ENCODE measurements at places on chromosomes 7 and 10.

DNA sequence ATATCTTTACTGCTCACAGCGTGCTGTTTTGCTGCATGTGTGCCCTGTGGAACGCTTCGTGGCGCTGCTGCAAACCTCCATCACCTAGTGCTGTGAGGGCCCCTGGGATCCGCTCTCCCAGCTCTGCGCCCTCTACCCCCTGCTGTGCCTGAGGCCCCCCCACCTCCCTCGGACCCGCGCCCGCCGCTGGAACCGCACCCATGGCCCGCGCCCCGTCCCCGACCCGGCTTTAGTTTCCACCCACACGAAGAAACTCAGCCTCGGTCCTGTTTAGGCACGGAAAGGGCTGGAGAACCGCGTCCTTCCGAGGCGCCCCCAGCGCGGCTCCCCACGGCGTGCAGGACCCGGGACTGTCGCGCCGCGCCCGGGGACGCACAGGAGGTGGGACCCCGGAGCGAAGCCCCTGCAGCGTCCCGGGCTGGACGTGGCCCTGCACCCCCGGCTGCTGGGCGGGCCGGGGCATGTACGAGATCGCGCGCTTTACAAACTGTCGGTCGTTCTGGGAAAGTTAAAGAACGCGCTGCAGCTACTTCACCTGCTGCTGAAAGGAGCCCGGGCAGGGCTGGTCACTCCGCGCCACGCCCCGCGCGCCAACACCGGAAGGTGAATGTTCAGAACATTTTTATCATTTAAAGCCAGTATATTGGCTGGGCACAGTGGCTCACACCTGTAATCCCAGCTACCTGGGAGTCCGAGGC, 54.3 kb downstream of the BMS1 start:
- DNase-seq = no peak

DNA sequence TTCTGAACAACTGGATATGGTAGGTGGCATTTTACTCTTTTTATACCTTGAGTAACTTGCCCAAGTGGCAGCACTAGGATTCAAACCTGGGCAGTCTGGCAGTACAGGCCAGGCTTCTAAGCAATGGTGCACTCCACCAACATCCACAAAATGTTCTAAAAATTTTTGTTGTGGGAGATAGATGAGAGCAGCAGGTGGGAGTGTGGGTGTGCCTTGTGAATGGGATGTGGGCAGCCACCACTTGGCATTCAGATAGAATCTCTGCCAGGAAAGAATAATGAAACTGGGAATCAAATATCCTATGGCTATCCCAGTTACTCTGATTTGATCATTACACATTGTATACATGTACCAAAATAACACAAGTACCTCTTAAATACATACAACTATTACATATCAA, 810.7 kb downstream of the MAGI2 start:
- DNase-seq = no peak

GRCh38 chr7:899806-900205, 23.5 kb downstream of the GET4 start:
- DNase-seq = no peak

DNA sequence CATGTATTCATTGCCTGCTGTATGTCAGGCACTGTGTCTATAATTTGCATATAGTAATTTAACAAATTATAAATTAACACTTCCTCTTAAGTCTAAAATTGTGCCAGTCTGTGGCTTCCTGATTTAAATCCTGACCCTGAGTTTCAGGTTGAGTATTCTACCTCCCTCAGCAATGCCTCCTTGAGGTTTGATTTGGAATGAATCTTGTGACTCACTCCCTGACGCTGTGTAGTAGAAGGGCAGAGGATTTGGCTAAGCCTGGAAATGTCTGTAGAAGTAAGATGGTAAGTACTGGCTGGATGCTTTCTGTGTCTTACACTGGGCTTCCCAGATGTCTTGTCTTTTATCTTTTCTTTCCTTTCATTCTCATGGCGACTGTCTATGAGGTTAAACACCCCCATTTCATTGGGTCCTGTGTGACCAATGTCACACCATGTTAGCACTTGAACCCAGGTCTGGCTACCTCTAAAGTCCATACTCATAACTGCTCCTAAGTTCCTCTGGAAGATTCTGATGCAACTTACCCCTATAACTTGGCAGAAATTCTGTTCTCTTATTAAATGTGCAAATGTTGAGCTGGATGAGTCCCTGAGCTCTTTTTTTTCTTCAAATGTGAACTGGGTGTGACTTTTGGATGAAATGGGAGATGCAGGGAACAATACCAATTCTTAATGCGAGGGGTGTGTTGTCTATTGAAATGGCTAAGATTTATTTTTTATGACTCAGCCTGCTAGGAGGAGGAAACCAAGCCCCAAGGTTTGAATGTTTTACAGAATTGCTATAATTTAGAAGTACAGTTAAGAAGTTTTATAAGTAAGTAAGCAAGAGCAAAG, 48.5 kb downstream of the PLCE1 start:
- DNase-seq = peak; percentile 61

DNA sequence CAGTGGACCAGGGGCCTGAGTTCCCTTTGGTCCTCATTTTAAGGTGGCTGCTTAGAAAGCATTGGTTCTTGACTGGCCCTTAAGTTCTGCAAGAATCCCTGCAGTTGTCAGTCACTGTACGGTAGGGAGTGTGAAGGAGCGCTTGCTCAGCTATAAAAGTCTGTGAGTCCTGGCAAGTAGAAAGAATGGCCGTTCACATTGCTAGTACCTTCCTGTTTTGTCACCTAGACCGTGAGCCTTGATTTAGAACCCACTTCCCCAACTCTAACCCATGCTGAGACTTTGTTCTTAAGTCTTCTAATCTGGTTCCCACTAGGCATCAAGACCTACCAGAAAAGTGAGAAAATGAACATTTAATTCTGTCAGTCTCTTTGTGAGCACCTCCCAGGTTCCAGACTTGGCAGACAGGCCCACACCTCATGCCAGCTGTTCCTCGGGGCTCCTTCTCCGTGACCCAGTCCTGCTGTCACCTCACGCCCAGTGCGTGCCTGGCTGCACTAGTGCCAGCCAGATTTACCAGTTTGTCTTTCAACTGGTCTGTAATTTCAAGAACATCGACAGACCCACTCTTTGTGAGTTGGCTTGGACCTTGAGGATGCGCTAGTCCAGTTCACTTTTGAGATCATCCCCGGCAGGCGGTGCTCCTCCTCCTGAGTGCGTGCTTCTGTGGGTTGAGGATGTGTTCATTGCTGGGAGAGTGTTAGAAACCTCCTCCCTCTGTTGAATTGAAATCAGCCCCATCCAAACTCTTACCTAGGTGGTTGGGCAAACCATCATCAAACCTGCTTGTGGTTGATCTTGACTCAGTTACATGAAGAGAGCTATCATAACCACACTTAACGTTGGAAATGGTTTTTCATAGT, 78.5 kb downstream of the SHH start:
- DNase-seq = no peak

- no peak for DNase-seq
These were observed 306.7 kb downstream of the DNAJB6 start for GRCh38 chr7:157643525-157643970.

DNA sequence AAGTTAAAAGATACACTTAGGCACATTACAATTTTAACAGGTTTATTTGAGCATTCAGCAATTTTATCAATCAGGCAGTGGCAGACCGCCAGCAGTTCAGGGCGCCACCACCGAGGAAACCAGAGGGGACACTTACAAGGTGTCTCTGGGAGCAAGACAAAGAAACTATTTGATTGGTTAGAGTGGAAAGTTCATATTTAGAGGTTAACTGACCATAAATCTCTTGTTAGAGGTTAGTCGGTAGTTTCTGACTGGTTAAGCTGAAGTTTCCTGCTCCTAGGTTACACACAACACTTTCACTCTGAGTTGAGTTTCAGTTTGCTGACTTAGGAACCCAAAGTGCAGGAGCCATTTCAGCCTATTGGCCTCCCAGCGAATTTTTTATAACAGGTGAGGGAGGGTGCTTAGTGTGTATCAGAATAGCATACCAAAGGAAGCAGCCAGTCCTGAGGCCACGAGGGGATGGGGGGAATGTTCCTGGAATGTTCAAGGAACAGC, 10.8 kb upstream of the PVRIG start:
- no peak for DNase-seq

DNA sequence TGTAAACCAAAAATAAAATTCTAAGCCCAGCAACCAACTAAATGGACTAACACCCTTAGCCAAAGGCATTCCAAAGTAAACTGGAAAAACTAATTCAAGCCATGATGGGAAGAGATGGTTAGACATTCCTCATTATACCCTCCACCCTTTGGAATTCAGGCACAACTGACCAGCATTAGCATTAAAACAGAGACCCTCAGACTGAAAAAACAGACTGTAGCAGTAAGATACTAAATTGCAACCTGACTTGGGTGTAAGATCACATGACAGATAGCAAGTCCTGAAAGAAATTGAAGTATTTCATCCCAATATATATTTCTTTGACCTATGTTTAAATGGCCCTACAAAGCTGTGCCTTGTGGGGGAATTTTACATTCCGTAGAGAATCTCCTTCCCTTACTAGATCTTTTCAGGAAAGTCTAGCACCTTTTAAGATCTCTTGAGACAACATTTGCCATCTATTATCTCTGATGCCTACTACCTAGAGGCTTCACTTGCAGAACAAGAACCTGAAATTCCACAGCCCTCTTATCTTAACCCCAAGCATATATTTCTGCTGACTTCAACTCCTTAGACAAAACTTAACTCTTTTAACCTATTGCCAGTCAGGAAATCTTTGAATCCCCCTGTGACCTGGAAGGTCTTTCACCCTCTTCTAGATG, 750.2 kb upstream of the IGFBP3 start:
- no peak for DNase-seq

DNA sequence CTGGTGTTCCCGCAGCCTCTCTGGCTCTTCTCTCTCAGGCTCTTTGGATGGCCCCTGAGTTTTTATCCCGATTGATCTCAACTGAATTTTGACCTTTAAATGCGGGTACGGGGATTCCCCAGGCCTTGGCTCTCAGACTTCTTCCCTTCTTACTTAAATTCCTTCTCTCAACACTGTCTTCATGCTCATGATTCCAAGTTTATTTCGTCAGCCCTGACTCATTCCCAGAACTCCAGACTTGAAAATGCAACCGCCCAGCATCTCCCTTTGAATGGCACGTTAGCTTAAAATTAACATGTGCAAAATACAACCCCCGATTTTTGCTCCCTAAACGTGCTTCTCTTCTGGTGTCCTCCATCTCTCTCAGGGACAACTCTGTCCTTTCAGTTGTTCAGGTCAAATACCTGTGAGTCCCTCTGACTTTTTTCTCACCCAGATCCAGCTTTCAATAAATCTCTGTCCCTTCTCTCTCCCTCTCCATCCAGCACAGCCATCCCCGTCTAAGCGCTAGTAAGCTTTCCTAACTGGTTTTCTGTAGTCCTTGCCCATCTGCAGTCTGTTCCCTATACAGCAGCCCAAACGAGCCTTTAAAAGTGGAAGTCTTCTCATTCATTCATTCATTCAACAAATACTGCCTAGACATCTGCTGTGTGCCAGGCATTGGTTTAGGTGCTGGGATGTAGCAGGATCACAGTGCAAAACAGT, 7.1 kb downstream of the HECW1 start:
- peak; percentile 69 for DNase-seq

DNA sequence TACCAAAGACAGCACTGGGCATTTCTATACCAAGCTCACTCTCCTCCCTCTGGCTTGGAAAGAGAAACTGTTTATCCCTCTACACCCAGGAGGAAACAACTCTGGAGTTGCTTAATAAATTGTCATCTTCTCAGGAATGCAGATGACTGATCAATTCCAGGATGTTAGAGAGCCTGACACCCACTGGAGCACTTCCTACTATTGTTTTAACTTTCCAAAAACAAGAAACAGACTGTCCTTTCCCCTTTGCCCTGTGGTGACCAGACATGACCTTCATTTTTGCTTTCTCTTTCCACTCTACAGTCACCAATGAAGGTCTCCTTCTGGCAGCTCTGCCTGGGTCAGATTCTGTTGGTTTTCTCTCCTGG, 19.6 kb downstream of the GIMAP4 start:
- DNase-seq = no peak

- DNase-seq = no peak
These were observed 23.0 kb downstream of the ZNF518A start for GRCh38 chr10:96153070-96153469.

DNA sequence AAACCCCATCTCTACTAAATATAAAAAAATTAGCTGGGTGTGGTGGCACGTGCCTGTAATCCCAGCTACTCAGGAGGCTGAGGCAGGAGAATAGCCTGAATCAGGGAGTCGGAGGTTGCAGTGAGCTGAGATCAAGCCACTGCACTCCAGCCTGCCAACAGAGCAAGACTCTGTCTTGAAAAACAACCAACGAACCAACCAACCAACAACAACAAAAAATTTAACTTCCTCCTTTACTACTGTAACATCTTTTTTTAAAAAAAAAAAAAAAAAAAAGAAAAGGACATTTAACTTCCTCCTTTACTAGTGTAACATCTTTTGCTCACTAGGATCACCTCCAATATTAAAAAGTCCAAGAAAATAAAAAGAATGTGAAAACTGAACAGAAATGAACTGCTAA, 92.3 kb upstream of the TMEM168 start:
- DNase-seq = no peak

DNA sequence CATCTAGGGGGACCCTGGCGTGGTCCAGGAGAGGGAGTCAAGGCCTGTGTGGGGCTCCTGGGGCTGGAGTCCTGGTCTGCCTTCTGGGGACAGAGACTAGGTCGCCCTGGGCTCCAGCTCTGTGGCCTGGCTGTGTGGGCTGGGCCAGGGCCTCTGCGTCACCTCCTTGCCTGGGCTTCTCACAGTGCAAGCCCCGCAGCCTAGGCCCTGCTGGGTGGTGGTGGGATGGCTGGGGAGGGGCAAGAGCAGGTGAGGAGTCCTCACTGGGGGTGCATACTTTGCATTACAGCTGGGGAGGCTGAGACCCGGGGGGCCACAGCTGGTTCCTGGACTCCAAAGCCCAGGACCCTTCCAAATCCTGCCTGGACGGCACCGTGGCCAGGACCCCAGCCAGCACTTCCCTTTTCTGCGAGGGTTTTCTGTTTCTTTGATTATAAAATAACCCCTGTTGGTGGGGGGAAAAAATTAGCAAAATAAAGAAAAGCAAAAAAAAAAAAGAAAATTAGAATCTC, 23.5 kb downstream of the PWWP2B start:
- no peak for DNase-seq

GRCh38 chr10:124403548-124403947, 15.2 kb downstream of the OAT start:
- DNase-seq = peak; percentile 39

GRCh38 chr7:135459951-135460567, 49.8 kb downstream of the CNOT4 start:
- no peak for DNase-seq

GRCh38 chr10:28788252-28788651, 110.9 kb downstream of the BAMBI start:
- DNase-seq = no peak

- DNase-seq = no peak
These were observed 342.8 kb downstream of the DNAJB6 start for GRCh38 chr7:157679607-157680006.

- no peak for DNase-seq
These were observed 21.7 kb upstream of the ST8SIA6 start for GRCh38 chr10:17476073-17476472.

GRCh38 chr10:30832749-30833627, 198.7 kb downstream of the ZNF438 start:
- no peak for DNase-seq

Data from H54 (cell line).